GM12892 (cell line): ENCODE measurements at places on chromosomes 5 and 9.

DNA sequence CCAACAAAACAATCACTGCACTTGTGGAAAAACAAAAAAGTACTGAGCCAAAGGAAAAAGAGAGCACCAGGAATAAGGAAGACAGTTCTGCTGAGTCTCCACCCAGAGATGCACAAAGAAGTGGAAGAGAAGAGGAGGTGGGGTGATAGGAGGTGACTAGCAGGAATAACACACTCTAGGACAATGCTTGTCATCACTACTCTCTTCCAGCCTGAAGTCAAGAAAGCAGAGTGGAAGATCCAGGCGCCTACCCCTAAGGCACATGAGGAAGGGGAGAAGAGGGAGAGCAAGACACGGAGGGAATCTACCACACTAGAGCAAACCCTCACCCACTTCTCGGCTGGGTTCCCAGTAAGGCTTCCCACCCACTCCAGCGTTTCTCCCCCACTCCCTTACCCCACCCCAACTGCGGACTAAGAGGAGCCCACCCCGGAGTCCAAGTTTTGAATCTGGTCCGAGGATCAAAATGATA lies 1.7 kb downstream of the SLIT3 start:
- no peak for DNase-seq

DNA sequence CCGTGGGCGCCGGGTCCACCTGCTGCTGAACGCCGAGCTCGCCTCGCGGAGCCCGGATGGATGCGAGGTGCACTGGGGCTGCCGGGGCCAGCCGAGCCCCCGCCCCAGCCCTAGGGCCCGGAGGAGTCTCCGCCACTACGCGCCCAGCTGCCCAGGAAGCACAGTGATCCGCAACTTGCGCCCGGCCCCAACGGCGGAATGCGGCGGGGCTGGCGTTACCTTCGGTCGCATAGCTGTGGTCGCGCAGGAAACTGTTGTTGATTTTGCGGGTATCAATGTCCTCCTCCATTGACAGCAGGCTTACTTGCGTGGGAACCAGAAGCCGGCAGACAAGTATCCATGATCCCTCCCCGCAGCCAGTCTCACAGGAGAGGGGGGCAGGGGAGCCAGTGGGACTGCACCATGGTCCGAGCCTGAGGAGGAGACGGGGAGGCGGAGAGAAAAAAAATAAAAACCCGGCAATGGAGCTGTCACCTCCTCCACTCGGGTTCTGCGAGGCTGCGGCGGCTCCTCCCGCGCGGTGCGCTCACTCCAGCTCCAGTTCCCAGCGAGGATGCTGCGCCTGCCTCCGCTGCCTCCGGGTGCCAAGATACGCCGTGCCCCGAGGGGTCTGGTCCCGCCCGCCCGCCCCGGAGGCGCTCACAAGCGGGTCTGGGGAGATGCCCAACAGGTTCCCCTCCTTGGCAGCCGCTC lies 628 bp downstream of the PPP2R2B start:
- peak; percentile 17 for DNase-seq

DNA sequence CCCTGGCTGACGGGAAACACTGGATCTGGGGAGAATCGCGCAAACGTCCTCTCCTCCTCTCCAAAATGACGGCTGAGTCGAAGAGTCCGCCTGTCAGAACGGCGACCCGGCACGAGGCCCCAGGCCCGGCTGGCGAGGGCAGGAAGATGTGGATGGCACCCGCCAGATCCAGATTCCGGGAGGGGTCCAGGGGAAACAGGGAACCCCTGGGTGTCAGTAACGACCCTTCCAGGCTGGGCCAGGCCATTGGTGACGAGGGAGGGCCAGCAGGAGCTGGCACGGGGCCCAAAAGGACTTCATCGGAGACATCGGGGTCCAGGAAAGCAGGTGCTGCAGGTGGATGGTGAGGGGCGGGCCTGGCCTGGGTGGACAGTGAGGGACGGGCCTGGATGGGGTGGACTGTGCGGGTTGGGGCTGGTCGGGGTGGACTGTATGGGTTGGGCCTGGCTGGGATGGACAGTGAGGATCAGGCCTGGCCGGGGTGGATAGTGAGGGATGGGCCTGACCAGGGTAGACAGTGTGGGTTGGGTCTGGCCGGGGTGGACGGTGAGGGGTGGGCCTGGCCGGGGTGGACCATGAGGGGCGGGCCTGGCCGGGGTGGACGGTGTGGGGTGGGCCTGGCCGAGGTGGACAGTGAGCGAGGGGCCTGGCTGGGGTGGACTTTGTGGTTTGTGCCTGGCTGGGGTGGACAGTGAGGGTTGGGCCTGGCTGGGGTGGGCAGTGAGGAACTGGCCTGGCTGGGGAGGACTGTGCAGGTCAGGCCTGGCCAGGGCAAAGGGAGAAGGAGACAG lies 14.0 kb downstream of the SLC6A3 start:
- no peak for DNase-seq

DNA sequence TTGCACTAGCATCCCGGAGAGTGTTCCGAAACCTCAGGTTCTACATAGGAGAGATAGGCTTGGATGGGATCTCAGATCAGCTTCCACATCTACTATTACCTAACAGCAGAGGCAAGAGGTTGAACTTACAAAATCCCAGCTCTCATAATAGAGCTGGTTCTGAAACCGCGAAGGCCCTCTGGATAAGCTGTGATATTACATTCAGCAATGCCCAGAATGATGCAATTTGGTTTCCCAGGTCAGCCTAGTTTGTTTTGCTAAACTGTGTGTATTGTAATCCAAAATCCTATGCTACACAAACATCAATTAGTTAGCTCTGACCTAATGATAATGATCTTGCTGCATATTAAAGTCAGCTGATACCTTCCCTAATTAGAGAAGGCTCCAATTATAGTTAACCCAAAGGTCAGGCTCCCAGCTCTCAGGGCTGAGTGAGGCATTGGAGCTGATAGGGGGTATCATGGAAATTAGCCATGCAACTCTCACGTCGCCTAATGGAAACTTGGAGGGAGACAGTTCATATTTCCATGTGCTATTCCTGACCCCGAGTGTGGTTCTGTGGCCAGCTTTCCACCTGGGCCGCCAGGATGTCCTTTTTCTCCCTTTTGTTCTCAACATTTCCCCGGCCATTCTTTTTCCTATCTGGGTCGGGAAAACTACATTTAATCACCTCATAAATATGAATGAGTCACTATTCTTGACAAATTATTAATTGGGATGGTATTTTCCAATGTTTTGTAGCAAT lies 278.4 kb upstream of the IRX1 start:
- no peak for DNase-seq

DNA sequence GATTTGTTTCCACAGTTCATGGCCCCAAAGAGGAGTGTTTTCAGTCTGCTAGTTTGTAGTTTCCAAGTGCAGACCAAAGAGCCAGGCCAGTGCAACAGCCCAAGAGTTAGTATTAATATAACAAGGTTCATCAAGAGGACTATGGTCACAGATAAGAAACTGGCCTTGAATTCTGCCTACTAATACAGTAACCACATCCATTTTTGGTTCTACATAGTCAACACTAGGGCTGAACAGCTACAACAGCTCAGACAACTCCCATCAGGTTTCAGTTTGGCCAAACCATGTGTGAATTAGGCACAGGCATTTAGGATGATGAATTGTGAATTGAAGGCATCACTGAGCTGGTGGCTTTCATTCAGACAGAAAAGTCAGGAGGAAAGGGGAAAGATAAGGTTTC lies 13.8 kb upstream of the UBQLN1 start:
- DNase-seq = no peak

DNA sequence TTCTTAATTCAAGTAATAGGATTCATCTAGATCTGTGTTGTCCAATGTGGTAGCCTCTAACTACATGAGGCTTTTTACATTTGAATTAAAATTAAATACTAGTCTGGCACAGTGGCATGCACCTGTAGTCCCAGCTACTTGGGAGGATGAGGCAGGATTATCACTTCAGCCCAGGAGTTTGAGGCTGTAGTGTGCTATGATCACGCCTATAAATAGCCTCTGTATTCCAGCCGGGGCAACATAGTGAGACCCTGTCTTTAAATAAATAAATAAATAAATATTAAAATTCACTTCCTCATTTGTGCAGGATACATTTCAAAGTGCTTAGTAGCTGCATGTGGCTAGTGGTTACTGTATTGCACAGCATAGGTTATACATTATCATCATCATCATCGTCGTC lies 91.8 kb downstream of the UBE2R2 start:
- DNase-seq = no peak

DNA sequence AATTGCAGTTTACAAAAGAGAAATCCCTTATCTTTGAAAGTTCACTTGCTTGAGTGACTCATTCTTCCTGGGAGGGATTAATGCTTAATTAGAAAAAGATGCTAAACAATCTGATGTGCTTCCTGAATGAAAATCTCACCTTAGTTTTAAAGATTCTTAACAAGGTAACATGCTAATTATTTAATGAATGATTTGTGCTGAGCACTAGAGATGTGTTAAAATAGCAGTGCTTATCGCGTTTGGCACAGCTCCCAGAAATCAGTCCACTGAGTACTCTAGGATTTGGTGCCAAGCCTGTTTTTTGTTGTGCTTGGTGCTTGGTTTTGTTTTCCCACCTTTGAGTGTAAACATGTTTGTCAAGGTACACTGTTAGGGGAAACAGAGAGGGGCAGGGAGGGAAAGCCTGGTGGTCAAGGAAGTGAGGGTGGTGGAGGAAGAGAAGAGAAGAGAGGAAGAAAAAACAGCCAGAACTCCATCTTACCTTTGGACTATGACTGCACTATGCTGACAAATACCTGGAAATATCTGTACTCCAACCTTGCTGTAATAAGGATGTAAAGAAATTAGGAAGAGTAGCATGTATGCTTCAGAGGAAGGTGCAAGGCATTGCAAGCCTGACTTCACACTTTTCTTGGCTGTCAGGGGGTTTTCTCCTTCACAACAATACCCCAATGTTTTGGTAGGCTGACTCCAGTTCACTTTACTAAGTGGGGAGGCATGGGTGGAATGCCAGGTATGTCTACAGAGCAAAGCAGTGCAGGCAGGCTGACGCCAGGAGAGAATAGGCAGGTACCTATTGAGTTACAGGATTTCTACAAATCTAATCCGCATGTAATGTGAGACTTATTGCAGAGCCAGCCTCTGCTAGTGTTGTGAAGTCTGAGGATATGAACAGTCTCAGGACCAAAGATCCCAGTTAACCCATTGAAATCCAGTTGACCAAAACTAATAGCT lies 157.2 kb upstream of the ISL1 start:
- no peak for DNase-seq

DNA sequence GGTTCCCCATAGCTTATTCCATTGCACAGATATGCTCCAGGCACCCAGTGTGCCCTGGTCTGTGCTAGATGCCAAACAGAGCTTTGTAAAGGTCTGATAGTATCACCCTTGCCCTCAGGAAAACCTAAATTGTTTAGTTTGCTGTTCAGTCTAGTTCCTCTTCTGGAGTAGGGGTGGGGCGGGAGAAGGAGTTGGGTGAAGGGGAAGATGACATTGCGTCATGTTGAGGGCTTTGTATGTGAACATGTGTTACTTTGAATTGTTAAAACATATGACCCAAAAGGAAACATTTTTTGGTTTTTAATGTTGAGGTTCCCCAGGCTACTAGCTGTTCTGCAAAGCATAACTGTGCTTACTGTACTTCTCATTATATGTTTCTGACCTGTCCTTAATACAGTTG lies 40.6 kb downstream of the HACD4 start:
- no peak for DNase-seq

DNA sequence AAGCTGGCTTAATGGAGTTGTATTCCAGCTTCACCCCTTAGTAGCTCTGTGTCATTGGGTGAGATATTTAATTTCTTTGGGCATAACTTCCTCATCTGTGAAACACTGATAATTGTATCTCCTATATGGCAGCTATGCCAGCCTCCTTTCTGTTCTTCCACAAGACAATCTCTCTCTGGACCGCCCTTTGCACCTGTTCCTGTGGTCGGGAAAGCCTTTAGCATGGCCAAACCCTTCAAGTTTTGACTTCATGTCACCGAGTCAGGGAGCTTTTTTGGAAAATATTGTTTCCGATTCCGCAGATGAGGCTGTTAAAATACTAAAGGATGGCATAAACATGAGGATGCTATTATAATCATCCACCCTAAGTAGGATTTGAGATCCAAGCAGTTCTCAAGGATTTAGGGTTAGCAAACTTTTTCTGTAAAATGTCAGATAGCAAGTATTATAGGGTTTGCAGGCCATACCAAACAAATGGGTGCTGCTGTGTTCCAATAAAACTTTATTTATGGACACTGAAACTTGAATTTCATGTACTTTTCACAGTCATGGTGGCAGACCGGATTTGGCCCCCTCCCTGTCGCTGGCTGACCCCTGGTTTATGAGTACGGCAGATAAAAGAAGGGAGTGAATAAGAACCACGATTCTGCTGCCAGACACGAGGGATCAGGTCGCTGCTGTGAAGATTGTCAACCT lies 695 bp upstream of the NDFIP1 start:
- no peak for DNase-seq

DNA sequence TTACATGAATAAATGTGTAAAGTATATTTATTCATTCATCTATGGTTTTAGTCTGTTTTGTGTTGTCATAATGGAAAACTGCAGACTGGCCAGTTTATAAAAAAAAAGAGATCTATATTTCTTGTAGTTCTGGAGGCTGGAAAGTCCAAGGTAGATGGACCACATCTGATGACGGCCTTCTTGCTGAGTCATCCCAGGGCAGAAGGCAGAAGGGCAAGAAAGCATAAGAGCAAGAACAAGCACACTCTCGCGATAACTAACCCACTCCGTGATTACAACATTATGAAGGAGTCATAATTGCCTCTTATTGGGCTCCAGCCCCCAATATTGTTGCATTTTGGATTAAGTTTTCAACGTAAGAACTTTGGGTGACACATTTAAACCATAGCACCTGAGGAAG lies 180.4 kb upstream of the DAB2 start:
- DNase-seq = no peak

DNA sequence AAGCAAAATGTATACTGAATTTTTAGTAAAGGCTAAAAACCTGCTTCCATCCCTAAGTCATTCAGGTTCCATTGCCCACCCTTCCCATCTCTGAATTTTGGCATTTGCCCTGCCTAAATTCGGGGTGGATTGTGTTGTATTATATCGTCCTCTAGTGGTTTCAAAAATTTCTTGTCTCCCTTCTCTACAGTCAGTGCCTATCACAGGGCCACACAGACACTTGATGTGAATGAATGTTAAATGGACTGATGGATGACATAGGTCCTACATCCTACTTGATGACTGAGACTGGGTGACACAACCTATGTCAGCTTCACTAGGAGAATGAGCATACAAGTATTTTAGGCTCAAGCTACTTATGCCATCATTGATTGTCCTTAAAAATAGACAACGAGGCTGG lies 45.6 kb upstream of the SLC30A5 start:
- DNase-seq = no peak

DNA sequence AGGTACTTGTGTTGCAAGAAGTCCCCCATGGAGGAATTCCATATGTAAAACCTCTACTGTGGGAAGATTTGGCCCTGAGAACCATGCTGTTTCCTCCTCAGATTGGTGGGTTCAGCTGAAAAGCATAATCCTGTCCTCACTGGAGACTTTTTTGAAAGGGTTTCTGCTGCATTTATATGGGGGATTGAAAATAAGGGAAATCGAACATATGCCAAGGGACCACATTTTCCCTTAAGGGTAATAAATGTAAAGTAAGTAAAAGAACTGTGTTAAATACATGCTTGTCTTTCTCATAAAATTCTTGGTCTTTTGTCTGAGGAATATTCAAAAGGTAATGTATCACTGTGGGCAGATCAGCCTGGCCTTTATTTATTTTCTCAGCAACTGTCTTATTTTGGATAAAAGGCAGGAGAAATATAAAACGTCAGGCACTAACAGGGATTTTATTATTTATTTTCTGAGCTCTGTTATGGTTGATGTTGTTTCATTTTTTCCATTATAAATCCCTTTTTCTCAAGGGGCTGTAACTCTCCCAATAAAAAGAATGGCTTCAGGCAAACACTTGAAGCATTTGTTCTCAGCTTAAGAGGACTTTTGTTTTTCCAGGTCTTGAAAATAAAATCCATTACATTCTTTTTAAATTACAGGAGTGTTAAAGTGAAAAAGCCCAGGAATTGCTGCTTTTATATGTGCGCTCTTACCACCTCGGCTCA lies 131.4 kb downstream of the FGF10 start:
- no peak for DNase-seq
